Uterus (tissue), 4 donors: ENCODE measurements at places on chromosomes 2 and 18.

DNA sequence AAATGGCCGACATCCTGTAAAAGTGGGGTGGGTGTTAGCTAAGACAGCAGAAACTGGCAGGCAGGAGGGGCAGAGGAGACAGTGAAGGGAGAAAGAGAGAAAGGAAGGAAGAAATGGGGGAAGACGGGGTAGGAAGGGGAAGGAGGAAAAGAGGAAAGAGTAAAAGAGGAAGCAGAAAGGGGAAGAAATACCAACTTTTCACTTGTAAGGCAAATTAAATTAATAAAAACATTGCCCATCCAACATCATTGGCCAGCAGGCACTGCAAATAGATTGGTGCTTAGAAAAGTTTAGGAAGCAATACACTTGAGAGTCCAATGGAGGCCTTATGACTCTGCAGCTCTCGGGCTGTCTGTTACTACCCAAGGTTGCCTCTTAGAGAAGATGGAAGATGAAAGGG, 116.7 kb downstream of the TNS1 start:
- no peak overlapping the region for H3K4me3 ChIP-seq
- H3K36me3 ChIP-seq, result no peaks in the 10 kb centered on the region
- no peaks in the 10 kb centered on the region for H3K4me1 ChIP-seq
- no peak for DNase-seq

GRCh38 chr2:16452123-16452522, 213.5 kb downstream of the CYRIA start:
- no peak overlapping the region for H3K27ac ChIP-seq
- H3K36me3 ChIP-seq, result no peaks in the 10 kb centered on the region
- no peaks in the 10 kb centered on the region for H3K4me1 ChIP-seq
- no peaks in the 10 kb centered on the region for H3K27me3 ChIP-seq
- no peak for DNase-seq

DNA sequence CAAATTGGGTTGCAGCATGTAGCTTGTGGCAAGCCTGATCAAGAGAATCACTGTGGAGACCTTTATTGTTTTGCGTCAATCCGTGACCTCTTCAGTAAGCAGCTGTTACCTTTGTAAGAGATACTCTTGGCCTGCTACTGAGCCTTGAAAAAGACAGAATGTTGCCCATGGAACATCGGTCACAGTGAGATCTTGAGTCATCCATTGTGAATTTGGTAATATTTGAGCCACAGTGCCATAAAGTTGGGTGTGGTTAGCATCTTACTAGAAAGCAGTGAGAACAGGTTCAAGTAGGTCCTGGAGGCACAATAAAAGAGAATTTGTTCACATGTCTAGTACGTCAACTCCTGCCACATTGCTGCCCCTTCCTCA, 12.7 kb upstream of the EFR3B start:
- no peaks in the 10 kb centered on the region for H3K4me1 ChIP-seq
- no peaks in the 10 kb centered on the region for H3K36me3 ChIP-seq
- no peaks in the 10 kb centered on the region for H3K27me3 ChIP-seq
- H3K4me3 ChIP-seq, result no peak overlapping the region
- no peak overlapping the region for H3K27ac ChIP-seq
- DNase-seq, result no peak

- no peak for DNase-seq
- H3K27ac ChIP-seq, result no peak overlapping the region
- no peaks in the 10 kb centered on the region for H3K4me1 ChIP-seq
- H3K4me3 ChIP-seq, result no peak overlapping the region
- H3K36me3 ChIP-seq, result no peaks in the 10 kb centered on the region
Observed at GRCh38 chr2:229454934-229455631, 184.0 kb upstream of the PID1 start.

DNA sequence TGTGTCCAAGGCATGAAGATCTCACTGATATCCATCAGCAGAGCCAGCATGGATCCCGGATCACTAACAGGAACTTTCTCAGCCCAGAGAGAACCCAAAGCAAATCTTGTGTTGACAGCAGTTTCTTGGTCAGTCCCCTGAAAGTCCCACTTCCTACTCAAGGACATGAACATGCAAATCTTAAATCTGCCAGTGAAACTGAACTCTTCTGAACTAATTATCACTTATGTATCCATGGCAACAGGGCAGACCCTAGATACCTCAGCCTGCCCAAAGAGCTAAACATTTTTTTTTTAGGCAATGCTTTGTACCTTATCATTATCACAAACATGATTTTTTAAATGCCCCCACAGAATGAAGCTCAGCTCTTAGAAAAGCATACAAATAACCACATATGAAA, 127.8 kb upstream of the DDX18 start:
- H3K27me3 ChIP-seq, result no peaks in the 10 kb centered on the region
- no peak for DNase-seq
- H3K4me1 ChIP-seq, result no peaks in the 10 kb centered on the region

- H3K4me3 ChIP-seq, result no peak overlapping the region
- H3K36me3 ChIP-seq, result no peaks in the 10 kb centered on the region
- H3K4me1 ChIP-seq, result peaks cover 1% of the 10 kb centered on the region
- no peak overlapping the region for H3K27ac ChIP-seq
- DNase-seq, result no peak
- H3K27me3 ChIP-seq, result no peaks in the 10 kb centered on the region
Observed at GRCh38 chr2:8626572-8626971, 55.3 kb upstream of the ID2 start.

DNA sequence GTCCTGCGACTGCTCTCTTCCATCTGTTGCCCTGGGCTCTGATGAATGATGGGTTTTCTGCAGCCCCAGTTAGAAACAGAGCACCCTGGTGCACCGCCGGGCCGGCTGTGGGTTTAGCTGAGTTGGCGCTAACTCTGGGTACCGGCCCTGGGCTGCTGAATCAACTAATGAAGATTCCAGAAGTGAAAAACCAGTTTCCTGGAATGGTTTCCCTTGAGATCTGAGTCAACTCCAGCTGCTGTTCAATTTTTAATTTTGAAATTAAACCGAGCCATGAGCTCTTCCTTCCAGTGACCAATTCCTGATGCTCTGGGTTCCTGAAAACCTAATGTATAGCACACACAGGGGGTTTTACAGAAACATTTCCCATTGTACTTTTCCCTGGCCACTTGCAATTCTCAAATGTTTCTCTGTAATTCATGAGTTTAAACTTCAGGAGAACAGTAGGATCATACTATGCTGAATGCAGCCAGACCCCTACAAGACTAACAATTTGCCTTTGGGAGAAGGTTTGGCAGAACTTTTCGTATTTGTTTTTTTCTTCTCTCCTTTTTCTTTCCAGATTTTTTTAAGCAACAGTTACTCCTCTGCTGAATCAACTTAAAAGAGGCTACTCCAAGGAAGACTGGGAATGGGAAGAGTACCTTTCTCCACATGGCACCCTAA, 5.5 kb downstream of the COL6A3 start:
- peak; percentile 41 for DNase-seq
- no peaks in the 10 kb centered on the region for H3K4me1 ChIP-seq
- H3K4me3 ChIP-seq, result no peak overlapping the region
- no peaks in the 10 kb centered on the region for H3K27me3 ChIP-seq

GRCh38 chr2:235402422-235402821, 91.4 kb upstream of the AGAP1 start:
- no peaks in the 10 kb centered on the region for H3K36me3 ChIP-seq
- H3K4me1 ChIP-seq, result no peaks in the 10 kb centered on the region
- DNase-seq, result no peak
- no peaks in the 10 kb centered on the region for H3K27me3 ChIP-seq

- H3K27ac ChIP-seq, result no peak overlapping the region
- DNase-seq, result no peak
- H3K4me1 ChIP-seq, result no peaks in the 10 kb centered on the region
- H3K27me3 ChIP-seq, result no peaks in the 10 kb centered on the region
- no peak overlapping the region for H3K4me3 ChIP-seq
Observed at GRCh38 chr2:122706757-122707223, 951.3 kb downstream of the TSN start.

- H3K27me3 ChIP-seq, result no peaks in the 10 kb centered on the region
- H3K27ac ChIP-seq, result no peak overlapping the region
- H3K4me3 ChIP-seq, result no peak overlapping the region
- H3K36me3 ChIP-seq, result no peaks in the 10 kb centered on the region
- no peak for DNase-seq
Observed at GRCh38 chr18:55529581-55529980, 58.4 kb downstream of the TCF4 start.

GRCh38 chr18:49725809-49726674, 87.3 kb downstream of the ACAA2 start:
- peak; percentile 69 for DNase-seq
- no peaks in the 10 kb centered on the region for H3K27me3 ChIP-seq
- H3K36me3 ChIP-seq, result no peaks in the 10 kb centered on the region
- no peaks in the 10 kb centered on the region for H3K4me1 ChIP-seq
- H3K27ac ChIP-seq, result peak overlapping the region; percentile 11

DNA sequence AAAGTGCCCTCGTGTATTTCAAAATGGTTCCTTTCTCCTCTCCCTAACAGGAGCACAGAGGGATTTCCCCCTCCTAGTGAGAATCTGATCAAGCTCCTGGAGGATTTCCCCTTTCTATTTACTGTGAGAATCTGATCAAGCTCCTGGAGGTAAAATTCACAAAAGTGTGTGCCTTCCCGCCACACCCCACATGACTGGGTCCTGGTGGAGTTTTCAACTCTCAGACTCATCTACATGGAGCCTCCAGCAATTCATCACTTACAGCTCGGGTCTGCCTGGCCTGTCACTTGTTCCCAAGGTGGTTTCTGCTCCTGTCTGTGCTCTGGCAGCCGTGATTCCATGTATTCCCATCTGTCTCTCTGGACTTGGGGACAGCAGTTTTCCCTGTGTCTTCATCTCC, 590.7 kb downstream of the FBXO15 start:
- H3K4me1 ChIP-seq, result no peaks in the 10 kb centered on the region
- DNase-seq, result no peak
- no peaks in the 10 kb centered on the region for H3K27me3 ChIP-seq
- no peaks in the 10 kb centered on the region for H3K36me3 ChIP-seq

GRCh38 chr2:239018271-239019182, 170.6 kb downstream of the TWIST2 start:
- H3K4me3 ChIP-seq, result no peak overlapping the region
- DNase-seq, result no peak

- H3K27ac ChIP-seq, result no peak overlapping the region
- H3K27me3 ChIP-seq, result no peaks in the 10 kb centered on the region
- no peak for DNase-seq
- H3K4me1 ChIP-seq, result no peaks in the 10 kb centered on the region
Observed at GRCh38 chr2:15048000-15048399, 415.5 kb downstream of the LRATD1 start.

DNA sequence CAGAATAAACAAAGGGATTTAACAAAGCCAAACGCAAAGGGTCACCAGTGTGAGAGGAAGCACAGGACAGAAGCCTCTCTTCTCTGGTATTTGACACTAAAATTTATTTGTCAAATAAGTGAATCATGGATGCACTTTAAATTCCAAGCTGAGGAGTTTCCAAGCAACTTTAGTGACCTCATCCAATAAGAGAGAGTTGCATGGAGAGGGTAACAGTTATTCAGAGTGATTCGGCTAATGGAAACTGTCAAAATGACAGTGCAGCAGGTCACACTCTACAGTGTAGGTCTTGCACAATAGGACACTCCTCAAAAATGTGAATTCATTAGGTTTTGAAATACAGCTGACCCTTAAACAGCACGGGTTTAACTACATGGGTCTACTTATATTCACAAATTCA, 103.9 kb upstream of the ACVR1C start:
- no peaks in the 10 kb centered on the region for H3K27me3 ChIP-seq
- no peak for DNase-seq
- no peak overlapping the region for H3K4me3 ChIP-seq
- no peaks in the 10 kb centered on the region for H3K4me1 ChIP-seq
- H3K36me3 ChIP-seq, result no peaks in the 10 kb centered on the region

DNA sequence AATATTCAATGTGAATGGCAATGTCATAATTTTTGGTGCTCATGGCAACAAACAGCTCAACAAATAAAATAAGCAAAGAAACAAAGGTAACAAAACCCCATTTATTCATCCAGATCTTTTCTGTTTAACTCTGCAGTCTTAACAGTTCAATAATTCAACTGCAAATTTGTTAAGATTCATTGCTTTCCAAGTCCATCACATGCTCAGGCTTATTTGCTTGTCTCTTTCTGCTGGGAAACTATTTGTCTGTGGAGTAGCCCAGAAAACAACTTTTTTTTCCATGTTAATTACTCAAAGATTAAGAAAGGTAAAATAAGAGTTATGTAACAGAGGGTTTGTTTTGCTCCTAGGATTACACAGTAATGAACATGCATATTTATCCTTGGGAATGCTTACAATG, 92.6 kb upstream of the PNPT1 start:
- no peak for DNase-seq
- H3K4me3 ChIP-seq, result no peak overlapping the region
- H3K27ac ChIP-seq, result no peak overlapping the region
- H3K27me3 ChIP-seq, result no peaks in the 10 kb centered on the region
- H3K36me3 ChIP-seq, result no peaks in the 10 kb centered on the region

- no peak for DNase-seq
- no peaks in the 10 kb centered on the region for H3K27me3 ChIP-seq
- H3K4me1 ChIP-seq, result no peaks in the 10 kb centered on the region
Observed at GRCh38 chr2:105582952-105583660, 161.6 kb upstream of the NCK2 start.

GRCh38 chr2:75186821-75187220, 12.5 kb downstream of the TACR1 start:
- no peak overlapping the region for H3K27ac ChIP-seq
- no peaks in the 10 kb centered on the region for H3K36me3 ChIP-seq
- no peaks in the 10 kb centered on the region for H3K27me3 ChIP-seq
- peak; percentile 28 for DNase-seq
- no peaks in the 10 kb centered on the region for H3K4me1 ChIP-seq

DNA sequence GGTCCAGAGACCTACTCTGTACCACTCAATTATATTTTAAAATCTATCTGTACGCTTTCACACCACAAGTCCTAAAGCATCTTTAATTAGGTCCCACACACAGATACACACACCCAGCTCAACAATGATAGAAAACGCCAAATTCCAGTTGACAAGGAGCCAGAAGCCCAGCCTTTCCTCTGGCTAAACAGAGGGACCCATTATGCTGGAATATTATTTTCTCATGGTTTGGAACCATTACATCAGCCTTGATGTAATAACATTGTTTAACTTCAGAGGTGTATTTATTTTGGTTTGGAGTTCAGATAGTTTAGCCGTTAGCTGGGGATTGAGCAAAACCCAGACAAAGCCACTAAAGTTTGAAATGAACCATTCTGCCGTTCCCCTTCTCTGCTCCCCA, 14.0 kb upstream of the INHBB start:
- no peaks in the 10 kb centered on the region for H3K4me1 ChIP-seq
- H3K36me3 ChIP-seq, result no peaks in the 10 kb centered on the region
- H3K4me3 ChIP-seq, result no peak overlapping the region
- no peak overlapping the region for H3K27ac ChIP-seq
- DNase-seq, result no peak

- DNase-seq, result no peak
- H3K36me3 ChIP-seq, result no peaks in the 10 kb centered on the region
- H3K4me3 ChIP-seq, result no peak overlapping the region
- no peak overlapping the region for H3K27ac ChIP-seq
- H3K4me1 ChIP-seq, result no peaks in the 10 kb centered on the region
Observed at GRCh38 chr2:197234671-197235191, 75.8 kb downstream of the ANKRD44 start.
